ENCODE measurements at places on chromosomes 13 and 19.

- DNase-seq = no peak
These were observed 34.9 kb upstream of the MLNR start for GRCh38 chr13:49185264-49185663.

DNA sequence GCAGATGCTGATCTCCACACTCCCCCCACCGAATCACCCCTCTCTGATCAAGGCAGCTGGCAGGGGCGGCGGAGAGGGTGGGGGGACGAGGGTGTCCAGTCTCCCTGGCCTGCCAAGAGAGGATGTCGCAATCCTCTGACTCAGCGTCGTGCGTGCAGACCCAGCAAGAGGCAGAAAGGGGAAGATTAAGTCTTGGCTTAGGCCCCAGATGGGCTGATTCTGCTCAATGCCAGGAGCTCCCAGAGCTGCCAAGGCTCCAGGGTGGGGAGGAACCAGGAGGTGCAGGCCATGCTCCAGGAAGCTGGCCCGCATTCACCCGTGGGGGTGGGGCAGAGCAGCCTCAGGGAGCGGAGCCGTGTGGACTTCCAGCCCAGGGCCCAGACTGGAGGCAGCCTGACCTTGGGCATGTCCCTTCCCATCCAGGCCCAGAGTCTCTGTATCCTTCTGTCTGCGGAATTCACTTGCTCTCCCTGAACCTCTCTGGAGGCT, 6.6 kb upstream of the BCL3 start:
- DNase-seq = no peak

DNA sequence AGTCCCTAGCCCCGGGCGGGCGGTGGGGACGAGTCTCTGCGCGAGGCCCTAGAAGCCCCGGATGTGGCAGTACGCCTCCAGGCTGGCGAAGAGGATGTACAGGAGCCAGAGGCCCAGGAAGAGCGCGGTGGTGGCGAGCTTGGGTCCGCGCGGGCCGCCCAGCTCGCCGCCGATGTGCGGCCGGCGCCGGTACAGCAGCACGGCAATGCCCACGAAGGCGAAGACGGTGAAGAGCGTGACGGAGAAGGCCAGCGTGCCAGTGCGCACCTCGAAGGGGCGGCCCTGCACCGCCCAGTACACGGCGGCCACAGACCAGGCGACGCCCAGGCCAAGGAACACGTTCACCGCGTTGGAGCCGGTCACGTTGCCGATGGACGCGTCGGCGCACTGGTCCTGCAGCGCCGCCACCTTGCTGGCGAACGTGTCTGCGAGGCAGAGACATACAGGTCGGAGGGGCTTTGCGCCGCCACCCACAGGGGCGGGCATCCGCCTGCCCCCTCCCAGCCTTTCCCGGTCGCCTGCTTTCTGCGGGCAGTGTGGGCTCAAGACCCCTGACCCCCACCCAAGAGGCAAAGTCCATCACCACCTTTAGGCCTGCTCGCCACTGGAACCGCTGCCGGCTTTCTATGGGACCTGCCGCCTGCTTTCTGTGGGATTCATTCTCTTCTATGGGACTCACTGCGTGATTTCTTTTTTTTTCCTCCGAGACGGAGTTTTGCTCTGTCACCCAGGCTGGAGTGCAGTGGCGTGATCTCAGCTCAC, 10.9 kb upstream of the MEIS3 start:
- no peak for DNase-seq

DNA sequence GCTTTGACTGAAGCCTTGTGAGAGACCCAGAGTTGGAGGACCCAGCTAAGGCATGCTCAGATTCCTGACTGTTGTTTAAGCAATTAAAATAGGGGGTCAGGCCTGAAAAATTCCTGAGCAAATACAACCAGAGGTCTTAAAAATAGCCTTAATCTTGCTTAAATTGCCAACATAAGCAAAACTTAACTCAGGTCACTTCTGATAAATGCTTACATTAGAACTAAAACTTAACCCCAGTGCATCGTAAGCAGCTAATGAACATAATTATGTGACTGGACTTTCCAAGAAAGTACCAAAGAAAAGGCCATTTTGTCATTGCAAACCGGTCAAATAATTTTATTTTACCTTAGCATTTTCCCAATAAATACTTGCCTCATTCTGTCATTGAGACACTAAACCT, 294.5 kb downstream of the ENOX1 start:
- no peak for DNase-seq

DNA sequence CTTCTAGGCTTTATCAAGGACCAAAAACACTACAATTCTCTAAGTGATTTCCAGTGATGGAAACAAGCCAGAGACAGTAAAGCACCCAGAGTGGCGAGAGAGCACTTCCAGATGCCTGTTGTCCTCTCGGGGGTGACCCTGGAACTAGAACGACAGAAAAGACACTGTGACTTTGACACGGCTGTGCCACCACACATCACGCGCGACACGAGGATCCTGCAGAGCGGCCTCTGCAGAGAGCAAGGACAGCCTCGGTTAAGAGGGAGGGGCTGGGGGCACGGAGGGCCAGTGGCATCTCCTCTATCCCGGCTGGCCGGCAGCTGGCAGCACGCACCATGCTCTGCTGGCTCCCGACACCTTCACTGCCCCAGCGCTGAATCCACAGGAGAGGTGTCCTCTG, 42.3 kb downstream of the SUGP2 start:
- no peak for DNase-seq

- DNase-seq = no peak
These were observed 8.9 kb downstream of the B3GLCT start for GRCh38 chr13:31208559-31209122.

GRCh38 chr13:93146584-93147297, 79.9 kb upstream of the GPC6 start:
- no peak for DNase-seq

DNA sequence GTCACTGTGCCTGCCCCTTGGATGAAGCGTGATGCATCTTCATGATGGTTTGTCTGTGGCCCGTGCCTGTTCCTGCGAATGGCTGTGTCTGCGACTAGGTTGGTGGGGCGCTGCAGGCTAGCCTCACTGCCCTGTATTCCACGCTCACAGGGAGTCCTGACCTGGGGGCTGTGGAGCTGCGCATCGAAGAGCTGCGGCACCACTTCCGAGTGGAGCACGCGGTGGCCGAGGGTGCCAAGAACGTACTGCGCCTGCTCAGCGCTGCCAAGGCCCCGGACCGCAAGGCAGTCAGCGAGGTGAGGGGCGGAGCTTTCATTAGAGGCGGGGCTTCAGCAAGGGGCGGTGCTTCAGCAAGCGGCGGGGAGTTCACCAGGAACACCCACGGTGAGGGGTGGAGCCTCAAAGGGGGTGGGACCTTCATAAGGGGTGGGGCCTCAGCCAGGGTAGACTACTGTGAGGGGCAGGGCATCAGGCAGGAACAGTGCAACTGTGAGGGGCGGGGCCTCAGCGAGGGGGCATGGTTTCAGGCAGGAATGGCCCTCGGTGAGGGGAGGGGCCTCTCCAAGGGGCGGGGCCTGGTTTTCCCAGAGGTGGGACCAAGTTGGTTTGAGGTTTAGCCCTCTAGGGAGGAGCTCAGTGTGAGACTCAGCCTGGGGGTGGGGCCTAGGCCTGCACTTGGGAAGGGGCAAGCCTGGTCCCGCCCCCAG, 17.2 kb downstream of the PKN1 start:
- peak; percentile 41 for DNase-seq

- DNase-seq = no peak
These were observed 6.8 kb upstream of the RGL3 start for GRCh38 chr19:11425719-11426457.

- no peak for DNase-seq
These were observed 227.4 kb downstream of the DLEU7 start for GRCh38 chr13:50616101-50616500.

DNA sequence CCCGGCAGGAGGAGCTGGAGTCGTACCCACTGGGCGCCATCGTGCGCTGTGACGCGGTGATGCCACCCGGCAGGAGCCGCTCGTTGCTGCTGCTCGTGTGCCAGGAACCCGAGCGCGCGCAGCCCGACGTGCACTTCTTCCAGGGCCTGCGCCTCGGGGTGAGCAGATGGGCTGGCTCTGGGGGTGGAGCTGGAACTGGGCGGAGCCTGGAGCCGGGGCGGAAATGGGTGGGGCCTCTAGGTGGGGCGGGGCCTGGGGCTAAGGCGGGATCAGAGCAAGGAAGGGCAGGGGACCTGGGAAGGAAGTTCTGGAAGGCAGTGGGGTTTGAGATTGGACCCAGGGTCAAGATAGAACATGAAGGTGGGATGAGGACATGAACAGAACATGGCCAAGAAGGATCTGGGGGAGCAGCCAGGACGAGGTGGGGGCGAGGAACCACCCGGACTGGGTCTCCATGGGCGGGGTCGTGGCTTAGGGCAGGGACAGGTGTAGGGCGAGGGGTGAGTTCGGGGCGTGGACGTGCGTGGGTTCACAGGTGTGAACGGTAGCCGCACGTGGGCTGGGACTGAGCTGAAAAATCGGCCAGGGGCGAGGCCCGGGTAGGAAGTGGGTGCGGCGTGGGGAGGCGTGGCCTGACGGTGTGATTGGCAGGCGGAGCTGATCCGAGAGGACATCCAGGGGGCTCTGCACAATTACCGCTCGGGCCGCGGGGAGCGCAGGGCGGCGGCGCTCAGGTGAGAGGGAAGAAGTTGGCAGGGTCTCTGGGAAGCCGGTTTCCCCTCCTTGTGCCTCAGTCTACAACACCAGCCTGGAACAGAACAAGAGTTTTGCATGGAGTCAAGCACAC, 4.7 kb downstream of the EPS8L1 start:
- DNase-seq = peak; percentile 36

DNA sequence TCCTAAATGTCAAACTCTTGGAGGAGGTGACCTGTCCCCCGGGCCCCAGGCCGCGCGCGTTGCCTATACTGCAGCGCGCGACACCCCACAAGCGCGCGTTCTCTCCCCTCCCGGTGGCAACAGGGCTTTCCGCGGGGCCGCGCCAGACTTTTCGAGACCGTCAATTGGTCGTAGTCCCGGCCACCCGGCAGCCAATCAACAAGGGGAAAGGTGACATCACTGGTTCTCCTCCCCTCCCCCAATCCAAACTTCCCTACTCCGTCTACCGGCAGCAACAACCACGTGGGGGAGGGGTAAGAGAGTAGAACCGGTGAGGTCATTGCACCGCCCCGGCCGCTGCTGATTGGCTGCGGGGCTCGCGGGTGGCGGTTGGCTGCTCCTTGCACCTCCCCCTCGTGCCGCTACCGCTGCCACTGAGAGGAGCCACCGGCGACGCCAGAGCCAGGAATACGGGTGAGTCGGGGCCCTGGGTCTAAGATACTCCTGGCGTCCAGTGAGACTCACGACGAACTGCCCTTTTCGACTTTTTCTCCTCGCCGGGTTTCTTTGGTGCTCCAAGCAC, 829 bp upstream of the CIC start:
- peak; percentile 99 for DNase-seq

GRCh38 chr19:32498648-32499200, 82.3 kb upstream of the PDCD5 start:
- no peak for DNase-seq

GRCh38 chr19:18915639-18916038, 3.5 kb downstream of the COPE start:
- DNase-seq = no peak

GRCh38 chr13:39527961-39528660, 74.9 kb downstream of the LHFPL6 start:
- no peak for DNase-seq

- DNase-seq = no peak
These were observed 1263.1 kb downstream of the PCDH9 start for GRCh38 chr13:65966991-65967451.

GRCh38 chr13:93853912-93854311, 625.6 kb downstream of the DCT start:
- no peak for DNase-seq

DNA sequence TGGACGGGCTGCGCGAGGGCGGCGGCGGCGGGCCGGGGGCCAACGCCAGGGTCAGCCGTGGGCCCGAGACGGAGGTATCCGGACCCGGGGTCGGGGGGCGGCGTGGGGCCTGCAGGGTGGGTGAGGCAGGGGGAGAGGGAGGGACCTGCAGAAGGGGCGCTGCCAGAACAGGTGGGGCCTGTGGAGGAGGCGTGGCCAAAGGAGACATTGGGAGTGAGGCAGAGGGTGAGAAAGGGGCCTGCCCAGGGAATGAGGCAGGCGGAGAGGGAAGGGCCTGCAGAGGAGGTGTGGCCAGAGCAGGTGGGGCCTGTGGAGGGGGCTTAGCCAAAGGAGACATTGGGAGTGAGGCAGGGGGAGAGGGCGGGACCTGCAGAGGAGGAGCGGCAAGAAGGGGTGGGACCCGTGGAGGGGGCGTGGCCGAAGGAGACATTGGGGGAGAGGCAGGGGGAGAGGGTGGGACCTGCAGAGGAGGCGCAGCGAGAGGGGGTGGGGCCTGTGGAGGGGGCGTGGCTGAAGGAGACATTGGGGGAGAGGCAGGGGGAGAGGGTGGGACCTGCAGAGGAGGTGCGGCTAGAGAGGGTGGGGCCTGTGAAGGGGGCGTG, 4.2 kb downstream of the PRR36 start:
- DNase-seq = peak; percentile 38

DNA sequence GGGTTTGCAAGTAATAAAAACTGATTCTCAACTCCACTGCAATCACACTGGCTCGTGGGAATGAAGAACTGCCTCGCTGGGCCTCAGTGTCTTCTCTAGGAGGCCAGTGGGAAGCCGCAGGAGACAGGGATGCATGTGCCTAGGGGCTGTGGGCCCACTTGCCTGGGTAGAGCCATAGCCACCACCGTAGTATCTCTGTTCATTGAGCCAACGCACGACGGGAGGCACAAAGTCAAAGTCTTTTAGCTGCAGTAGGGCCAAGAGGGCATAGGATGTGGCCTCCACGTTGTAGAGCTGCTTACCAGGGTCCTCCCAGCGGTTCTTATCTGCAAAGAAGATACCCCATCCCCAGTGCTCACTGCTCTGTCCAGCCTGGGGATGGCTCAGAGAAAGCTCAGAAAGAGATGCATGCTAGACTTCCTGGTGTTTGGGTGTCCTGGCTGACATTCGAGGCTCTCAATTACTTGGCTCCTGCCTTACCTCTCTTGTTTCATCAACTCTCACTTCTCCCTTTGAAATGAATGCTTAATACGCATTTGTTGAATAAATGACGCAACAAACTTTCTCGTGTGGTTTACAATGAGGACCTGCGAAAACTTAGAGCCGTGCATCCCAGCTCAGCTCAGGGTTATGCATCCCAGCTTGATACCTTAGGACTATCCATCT, 16.1 kb upstream of the TNFSF14 start:
- DNase-seq = no peak

DNA sequence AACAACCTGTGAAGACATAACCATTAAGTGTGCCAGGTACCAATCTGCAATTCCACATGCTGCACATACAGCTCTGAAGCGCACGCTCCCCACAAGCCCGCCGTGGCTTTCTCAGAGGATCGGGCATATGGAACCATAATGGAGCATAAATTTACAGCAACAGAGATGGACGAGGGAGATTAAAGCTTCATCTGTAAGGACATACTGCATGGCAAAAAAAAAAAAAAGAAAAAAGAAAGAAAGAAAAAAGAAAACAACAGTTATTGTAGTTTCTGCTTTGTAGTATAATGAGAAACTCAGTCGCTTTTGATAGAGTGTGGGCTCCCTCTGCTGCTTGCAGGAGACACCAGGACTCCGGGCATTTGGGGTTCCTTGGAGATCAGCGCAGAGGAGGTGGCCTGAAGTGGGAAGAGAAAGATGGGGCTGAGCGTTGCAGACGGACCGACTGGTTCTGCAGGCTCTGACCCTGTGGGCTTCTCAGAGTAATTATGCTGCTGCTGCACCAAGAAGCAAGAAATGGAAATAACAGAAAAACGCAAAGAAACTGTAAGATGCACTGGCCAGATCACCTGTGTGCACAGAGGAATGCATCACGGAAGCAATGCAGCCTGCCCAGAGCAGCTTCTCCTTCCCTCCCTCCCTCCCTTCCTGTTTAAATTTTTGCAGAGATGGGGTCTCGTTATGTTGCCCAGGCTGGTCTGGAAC, 10.8 kb upstream of the PDCD5 start:
- peak; percentile 28 for DNase-seq
